A549 treated with AZD2906 at 1 μM for 4 hours (cell line): ENCODE measurements at places on chromosomes 12 and 14. TPM values are rescaled to one million over a fixed set of nuclear protein-coding genes. Genes with fewer than 3 reads are reported as not detected.

Gene FAM186B
- 0.08 to 0.24 TPM (median 0.11 TPM) in 5 replicates for total RNA-seq

Gene INF2
- total RNA-seq = 73.0 to 125 TPM (median 121 TPM) in 5 replicates

Gene CLEC4A
- 0.13 to 0.27 TPM (median 0.23 TPM) in 3 of 5 replicates, not detected in the others for total RNA-seq

Gene BAZ2A
- total RNA-seq = 28.9 to 40.4 TPM (median 35.6 TPM) in 5 replicates

Gene KRT74
- total RNA-seq = 0.02 to 0.03 TPM in 2 of 5 replicates, not detected in the others

Gene TMEM233
- 0.02 to 0.15 TPM (median 0.07 TPM) in 4 of 5 replicates, not detected in the other for total RNA-seq

Gene ALKBH2
- 42.6 to 50.4 TPM (median 49.6 TPM) in 5 replicates for total RNA-seq

Gene ADAM20
- total RNA-seq = 0.02 to 0.03 TPM in 2 of 5 replicates, not detected in the others

Gene GPX2
- 162 to 290 TPM (median 186 TPM) in 5 replicates for total RNA-seq

Gene TBK1
- 18.1 to 24.5 TPM (median 21.8 TPM) in 5 replicates for total RNA-seq
